ENCODE measurements at places on chromosomes 16 and 17.

DNA sequence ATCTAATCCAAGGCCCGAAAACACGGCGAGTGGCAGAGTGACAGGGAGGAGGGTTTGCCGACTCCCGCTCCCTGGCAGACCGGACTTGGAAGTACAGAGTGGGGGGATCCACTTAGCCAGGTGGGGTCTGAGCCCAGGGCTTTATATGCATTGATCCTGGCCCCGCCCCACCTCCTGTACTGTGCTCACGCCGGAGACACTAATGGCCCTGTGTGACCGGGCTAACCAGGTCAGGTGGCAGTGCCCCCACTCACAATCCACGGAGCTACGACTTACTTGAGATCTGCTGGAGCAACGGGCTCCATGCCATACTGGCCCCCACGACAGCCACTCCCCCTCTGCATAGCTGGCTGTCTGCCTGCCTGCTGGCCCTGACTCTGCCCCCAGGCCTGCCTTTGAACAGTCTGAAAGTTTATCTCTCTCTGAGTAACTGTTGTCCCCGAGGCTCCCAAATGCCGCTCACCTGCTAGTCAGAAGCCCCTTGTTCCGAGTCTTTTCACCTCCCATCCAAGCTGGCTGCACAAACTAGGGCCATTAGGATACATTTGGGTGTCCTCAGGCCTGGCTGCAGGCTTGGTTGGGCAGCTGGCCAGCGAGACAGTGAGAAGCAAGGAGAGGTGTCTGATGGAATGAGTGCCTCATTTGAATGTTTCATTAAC is 28.0 kb downstream of the CACNA1G start:
- no peak for DNase-seq

GRCh38 chr17:27475070-27475673 is 18.9 kb downstream of the KSR1 start:
- DNase-seq = no peak

- DNase-seq = no peak
These were observed 995 bp upstream of the JMJD8 start for GRCh38 chr16:684961-685696.

- no peak for DNase-seq
These were observed 194.6 kb downstream of the STX8 start for GRCh38 chr17:9381068-9381467.

GRCh38 chr17:71423871-71424546 is 696.8 kb upstream of the SOX9 start:
- no peak for DNase-seq

DNA sequence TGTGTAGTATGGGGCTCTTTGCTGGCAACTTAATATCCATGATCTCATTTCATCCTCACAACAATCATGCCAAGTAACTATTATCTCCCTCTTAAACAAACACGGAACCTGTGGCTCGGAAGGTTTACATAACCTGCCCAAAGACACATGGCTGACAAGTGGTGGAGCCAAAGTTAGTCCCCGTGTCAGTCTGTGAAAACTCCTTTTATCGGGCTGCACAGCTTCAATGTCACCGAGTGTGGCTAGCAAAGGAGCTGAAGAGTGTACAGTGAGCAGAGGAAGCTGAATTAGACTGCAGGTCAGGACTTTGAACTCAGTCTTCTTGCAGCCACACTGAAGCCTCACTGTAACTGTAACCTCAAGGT is 80.3 kb downstream of the PARN start:
- no peak for DNase-seq

DNA sequence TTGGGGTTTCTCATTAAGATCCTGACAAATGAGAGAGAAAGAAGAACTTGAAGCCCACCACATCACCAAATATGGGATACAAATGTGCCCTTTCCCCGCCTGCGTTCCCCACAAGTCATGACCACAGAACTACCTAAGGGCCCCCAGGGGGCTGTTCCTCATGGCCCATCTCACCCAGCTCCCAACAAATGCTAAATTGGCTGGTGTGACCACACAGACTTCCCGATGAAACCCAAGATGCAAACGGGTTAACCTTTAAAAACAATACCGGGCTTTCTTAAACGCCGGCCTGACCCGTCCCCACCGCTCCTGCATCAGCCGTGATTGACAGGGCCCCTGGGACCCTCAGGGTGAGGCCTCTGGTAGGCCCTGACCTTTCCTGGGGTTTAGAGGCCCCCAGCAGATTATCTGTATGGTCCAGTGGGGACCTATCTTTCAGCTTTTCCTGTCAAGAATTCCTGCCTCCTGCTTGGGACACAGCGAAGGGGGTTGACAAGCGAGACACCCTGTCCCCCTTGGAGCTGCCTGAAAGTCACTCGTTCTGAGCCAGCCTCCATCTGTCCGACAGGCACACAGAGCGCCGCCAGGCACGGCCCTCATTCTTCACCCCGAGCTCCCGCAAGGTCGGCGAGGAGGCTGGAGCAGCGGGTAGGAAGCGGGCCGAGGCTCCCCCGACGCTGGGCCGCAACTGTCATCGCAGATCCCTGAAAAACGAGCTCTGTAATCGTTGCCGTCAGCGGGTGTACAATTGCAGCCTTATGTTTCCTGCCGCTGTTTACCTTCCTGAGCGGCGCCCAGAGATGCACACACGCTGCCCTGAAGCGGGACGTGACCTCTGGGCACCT is 300.1 kb downstream of the FOXL1 start:
- DNase-seq = no peak

DNA sequence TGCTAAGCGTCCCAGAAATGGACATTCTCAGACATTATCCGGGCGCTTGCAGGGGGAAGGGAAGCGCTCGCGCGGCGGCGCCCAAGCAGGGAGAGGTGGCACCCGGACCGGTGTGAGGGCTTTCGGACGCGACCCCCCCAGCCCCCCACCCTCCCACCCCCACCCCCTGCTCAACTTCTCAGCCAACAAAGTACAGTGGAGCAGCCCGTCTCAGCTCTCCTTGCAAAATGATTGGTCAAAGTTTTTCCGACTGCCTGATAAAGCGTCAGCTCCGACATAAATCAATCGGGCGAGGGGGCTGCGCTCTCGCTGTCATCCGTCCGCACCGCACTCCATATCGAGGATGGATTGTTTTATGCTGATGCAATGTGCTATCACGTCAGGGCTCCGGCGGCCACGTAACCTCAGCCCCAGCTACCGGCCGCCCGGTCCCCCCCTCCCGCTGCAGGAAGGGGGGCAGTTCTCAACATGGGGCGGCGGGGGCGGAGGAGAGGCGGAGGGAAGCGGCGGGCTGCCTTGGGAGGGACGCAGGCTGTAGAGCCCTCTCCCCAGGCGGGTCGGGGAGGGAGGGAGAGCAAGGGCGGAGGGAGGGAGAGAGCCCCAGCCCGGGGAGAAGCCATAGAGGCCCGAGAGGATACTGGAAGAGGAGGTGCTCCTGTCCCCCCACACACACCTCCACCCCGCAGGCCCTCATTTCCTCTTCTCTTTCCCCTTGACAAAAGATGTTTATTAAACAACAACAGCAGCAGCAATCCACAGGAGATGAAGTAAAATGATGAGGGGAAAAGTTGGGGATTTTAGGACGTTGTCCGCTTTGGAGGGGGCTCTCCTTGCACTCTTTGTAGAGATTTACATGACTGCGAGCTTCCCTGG is at the start of gene HOXB9:
Gene HOXB9 (minus strand): TSS at position 114 of the 873 bp plus-strand sequence. CDS start 89 bp downstream, at position 25.
- DNase-seq = no peak

DNA sequence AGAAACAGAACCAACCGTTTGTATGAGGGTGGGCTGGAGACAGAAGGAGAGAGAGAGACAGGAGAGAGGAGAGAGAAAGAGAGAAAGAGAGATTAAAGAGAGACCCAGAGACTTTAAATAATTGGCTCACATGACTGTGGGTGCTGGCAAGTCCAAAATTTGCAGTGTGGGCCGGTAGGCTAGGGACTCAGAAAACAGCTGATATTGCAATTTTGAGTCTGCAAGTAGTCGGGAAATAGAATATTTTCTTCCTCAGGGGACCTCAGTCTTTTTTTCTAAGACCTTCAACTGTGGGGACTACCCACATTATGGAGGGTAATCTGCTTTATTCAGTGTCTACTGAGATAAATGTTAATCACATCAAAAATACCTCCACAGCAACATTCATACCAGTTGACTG is 1439.0 kb downstream of the CDH11 start:
- no peak for DNase-seq

DNA sequence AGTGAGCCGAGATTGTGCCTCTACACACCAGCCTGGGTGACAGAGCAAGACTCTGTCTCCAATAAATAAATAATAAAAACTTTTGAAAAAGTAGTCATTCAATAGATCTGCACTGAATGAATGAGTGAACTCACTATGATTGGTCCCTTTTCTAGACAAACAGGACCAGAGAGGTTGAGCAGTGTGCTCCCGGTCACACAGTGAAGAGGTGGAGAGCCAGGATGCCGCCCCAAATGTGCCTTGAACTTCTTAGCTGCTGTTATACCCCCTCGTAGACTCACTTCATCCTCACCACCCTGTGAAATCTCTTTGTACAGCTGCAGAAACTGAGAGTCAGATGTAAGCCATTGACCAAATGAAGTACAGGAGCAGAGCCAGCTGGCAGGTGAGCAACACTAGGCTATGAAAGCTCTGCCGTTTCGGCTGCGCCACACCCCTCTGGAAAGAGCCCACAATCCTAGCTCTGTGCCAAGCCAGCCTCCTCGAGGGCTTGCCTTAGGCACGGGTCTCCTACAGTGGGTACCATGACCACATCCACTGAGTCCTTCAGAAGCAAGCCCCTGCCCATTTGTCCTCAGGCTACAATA is 7.8 kb upstream of the KIAA0513 start:
- no peak for DNase-seq

DNA sequence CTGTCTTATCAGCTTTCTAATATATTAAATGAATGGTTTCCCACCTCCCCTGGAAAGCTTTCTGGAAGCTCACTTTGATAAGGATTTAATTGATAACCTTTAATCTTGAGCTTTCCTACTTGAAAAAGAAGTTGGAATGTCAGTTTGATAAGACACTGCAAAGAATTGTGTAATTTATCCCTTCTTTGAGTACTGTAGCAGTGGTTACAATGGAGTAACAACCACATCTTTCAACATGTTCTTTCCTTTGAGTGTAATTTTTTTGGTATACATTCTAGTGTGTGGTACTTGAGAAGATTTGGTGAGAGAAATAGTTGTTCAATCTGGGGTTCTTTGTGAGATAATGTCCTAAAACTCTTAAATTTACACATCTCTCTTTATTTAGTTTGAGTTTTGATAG is 43.4 kb downstream of the CPD start:
- no peak for DNase-seq

GRCh38 chr17:75756451-75757085 is 8.4 kb downstream of the GALK1 start:
- no peak for DNase-seq

DNA sequence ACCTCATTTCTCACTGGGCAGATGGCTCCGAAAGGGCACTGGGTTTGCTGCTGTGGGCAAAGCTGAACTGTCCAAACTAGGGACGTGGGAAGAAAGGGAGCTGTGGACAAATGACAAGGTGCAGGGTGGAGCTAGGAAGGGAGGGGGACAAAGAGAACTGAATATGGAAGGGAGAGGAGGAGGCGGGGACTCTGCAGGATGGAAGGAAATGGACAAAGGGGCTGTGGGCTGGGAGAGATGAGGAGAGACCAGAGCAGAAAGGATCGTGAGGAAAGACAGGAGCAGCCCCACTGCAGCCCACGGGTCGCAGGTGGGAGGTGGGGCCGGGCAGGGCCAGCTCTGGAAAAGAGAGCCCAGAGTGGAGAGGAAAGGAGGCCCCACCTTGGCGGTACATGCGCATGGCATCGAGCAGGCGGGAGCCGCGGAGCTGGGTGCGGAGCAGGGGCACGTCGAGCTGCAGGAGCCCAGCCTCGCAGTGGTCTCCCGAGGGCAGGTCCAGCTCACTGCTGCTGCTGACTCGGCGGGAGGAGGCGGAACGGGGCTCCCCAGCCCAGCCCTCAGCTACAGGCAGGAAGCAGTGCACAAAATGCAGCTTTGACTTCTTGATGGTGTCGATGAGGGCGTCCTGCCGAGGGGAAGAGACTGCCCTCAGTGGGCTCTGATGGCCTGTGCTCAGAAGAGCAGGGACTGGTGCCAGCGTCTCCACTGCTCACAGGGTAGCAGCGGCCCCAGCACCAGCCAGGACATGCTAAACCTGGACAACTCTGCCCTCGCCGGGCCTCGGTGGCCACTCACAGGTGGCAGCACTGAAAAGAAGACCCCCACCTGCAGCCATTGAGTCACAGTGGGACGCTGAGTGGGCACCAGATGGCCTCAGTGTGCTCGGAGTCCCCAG is 66.8 kb downstream of the PIPOX start:
- DNase-seq = no peak

DNA sequence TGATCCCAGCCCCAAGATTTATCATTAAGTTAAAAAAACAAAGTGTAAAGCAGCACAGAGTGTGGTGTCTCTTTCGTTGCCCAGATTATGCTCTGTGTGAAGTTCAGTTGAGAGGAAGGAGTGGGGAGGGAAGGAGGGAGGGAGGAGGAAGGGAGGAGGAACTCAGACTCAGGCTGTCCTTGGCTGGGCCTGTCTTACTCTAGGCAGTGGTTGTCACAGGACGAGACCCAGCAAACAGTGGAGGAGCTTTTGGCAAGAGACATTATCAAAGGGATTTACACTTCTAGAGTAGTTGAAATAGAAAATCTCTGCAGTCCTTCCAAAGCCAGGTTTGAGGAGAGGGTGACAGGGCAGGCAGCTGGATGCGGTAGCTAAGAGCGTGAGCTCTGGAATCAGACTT is 27.8 kb downstream of the KNOP1 start:
- no peak for DNase-seq

- no peak for DNase-seq
These were observed 58.6 kb upstream of the TNRC6A start for GRCh38 chr16:24670623-24671454.

- no peak for DNase-seq
These were observed 23.7 kb downstream of the HSBP1 start for GRCh38 chr16:83831456-83831987.

DNA sequence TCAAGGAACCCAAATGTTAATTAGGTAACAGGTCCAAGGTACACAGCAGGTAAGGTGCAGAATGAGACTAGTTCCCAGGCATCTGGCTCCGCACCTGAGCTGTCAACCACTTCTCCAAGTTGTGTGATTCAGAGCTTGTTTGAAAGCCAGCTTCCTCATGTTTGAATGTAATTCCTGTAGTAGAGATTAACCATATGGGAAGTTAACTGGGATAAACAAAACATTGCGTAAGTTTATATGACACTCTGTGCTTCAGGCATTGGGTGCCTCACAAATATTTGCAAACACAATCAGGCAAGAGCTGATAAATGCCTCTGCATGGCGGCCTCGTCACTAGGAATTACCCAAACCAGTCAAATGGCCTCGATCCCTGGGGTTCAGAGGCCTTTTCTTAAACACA is 27.9 kb upstream of the CPHXL start:
- DNase-seq = no peak

GRCh38 chr16:30893417-30893743 is 497 bp downstream of the BCL7C start:
- no peak for DNase-seq
